ENCODE measurements at places on chromosomes 2 and 18.

DNA sequence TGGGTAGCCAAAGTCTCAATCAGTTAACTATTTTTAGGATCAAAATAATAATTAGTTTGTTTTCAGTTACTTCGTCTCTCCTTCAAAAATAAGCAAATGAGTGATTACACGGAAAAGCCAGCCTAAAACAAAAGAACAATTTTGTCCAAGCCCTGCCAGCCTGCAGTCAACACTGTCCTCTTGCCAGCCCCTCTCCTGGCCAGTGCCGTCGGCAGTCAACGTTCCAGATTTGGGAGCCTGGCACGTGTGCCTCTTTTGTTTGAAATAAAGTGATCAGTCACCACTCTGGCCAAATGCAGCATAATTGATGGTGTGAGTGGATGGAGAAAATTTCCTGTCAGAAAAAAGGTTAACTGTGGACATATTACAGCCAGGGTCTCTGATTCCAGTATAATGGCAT lies 260.6 kb upstream of the SKOR2 start:
- no peak for DNase-seq

DNA sequence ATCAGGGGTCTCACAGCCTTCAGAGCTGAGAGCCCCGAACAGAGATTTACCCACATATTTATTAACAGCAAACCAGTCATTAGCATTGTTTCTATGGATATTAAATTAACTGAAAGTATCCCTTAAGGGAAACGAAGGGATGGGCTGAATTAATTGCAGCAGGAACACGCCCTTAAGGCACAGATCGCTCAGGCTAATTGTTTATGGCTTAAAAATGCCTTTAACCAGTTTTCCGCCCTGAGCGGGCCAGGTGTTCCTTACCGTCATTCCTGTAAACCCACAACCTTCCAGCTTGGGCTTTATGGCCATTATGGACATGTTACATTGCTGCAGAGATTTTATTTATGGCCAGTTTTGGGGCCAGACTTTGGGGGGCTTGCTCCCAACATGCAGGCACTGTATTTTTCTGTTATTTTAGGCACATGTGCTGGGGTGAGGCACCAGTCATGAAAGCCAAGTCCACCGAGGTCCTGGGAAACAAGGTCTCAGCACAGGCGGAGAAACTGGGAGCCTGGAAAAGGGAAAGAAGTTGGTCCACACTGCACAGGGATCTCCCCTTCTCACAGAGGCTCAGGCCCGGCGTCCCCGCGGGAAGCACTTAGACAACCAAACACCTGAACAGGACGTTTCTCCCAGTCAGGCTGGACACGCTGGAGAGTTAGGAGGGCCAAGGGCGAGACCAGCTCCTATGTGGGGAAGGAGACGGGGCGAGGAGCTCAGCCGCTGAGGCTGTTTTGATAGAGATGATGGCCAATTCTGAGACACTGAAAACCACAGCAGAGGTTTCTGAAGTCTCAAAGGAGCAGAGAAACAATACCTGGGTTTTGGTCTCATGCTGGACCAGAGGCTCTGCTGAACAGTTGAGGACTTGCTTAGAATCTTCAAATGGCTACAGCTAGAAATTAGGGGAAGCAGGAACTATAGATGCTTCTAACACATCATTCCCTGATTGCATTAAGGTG lies 86.7 kb downstream of the TMEM18 start:
- no peak for DNase-seq

DNA sequence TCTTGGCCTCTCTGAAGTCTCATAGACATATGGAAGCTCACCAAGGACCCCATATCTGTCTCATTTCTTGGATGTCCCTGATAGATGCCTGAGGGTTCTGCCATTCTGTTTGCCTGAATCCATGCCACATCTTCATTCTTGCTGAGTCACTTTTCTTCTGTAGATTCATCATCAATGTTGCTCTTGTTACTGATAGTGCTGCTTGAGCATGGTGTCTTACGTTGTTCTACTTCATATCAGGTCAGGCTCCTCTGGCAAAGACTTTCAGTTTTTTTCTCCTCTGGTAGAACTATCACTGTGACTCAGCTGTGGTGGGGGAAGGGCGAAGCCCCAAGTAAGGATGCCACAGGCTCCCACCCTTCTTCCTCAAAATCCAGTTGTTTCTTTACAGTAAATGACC lies 885.2 kb downstream of the DCDC2C start:
- no peak for DNase-seq

DNA sequence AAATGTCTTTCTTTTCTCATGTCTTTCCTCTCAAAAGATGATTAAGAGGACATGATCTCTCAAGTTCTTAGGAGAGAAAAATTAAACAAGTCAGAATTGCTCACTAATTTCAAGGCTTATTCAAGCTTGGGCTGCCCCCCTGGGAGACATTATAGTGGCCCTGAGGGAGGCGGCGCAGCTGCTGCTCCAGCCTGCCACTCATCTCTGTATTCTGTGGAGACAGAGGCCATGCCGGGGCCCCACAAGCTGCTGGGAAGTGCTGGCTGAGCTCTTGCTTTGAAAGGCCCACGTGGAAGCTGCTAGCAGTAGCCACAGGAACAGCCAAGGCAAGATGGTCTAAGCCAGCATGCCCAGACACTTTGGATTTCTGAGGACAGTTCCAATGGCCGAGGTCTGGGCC lies 267.4 kb downstream of the LNPK start:
- DNase-seq, result no peak

- no peak for DNase-seq
Measured at GRCh38 chr18:69158944-69159343, 241.7 kb upstream of the DOK6 start.

DNA sequence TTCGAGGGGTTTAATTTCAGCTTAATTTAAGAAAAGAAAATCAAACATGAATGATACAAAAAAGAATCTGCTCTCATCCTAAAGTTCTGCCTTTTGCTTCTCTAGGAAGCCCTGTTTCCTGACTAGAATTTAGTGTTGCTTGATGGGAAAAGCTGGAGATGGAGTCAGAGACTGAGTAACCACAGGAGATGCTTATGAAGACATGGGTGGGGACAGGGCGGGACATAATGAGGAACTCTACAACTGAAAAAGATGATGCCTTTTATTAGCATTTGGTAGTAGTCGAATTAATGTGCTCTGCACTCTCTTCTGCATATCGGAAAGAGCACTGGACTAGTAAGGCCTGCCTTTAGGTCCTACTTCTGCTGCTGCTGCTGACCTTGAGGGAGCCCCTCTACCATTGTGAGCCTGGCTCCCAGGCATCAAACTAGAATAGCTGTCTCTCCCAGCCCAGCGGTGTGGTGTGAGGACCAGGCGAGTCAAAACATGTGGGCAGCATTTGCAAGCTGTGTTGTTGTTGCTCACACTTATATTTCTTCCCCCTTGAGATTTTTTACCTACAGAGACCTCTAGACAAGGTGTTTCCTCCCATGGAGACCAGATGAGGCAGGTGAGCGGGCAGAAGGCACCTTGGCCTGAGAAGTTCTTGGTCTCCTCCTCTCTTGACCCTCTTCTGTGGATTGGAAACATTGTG lies 61.5 kb downstream of the INPP4A start:
- DNase-seq, result no peak

DNA sequence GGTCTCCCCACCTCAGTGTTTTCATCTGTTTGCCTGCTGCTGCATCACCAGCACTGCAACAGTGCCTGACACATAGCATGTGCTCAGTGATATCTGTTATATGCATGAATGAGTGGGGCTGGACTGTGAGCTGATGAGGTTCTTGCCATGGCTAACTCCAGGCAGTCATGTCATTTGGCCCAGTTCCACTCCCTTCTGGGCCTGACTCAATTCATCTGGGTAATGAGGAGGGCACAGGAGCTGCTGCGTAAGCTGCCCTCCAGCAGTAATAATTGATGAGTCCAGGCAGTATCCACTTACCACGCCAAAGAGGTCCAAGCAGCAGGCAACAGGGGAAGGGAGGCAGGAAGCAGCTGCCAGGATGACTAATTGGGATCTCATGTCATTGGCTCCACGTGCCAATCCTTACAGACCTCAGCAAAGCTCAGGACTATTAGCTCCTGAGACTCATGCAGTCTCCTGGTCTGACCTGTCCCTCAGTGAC lies 34.1 kb upstream of the MAT2A start:
- no peak for DNase-seq

DNA sequence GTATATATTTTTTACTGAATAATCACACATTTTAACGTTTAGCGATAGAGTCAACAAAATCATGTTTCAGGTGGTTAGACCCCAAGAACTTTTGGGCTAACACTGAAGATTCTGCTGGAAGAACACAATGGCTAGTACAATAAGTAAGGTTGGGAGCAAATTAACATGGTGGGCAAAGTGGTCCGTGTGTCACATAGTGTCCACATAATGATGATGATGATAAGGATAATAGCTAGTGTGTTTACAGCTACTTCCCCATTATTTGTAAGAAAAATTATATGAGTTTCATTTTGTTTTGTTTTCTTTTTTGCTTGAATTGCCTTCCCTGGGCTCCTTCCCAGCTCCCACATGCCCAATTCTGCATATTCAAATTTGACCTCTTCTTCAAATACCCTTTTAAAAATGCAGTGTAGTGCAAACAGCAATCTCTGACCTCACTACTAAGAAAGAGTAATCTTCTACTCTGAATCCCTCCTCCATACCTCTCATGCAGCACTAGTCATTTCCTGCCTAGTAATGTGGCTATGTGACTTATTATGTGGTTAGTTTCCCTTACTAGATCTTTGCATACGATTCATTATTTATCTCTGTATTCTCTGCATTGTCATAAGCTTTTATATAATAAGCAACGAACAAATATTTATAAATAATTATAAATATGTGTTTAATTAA lies 16.9 kb upstream of the VPS54 start:
- no peak for DNase-seq

GRCh38 chr2:175766880-175767279 lies 235.2 kb downstream of the LNPK start:
- no peak for DNase-seq

DNA sequence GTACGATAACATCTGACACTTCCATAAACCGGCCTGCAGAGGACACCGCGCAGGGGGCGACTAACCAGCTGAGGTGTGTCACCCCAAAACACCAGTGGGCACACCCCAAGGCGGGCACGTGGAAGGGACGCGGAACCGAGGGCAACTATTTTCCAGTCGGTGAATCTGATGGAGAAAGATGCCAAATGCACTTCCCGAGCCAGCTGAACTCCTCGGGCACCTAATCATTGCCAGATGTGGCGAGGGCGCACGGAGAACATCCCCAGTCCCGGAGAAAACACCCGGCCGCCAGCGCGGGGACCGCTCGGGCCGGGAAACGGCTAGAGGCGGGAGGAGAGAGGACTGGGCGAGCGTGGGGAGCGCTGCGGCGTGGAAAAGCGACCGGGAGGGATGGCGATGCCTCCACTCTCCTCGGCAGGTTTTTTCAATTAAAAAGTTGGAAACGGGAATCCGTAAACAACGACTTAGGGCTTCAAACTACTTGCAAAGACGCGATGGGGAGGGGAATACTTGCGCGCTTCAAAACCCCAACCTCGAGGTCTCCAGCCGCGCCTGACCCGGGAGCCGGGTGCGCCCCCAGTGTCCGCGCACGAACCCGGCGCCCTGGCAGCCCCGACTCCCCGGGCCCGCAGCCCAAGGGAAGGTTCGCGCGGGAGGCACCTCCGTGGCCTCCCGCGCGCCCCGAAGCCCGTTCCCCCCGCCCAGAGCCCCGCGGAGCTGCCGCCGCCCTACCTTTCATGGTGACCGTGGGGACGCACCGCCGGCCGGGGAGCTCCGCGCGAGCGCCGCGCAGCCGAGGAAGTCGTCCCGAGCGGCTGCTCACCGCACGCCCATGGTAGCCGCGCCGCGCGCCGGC lies 497 bp downstream of the COLEC12 start:
- DNase-seq, result no peak

- DNase-seq, result no peak
Measured at GRCh38 chr2:97653874-97654273, 8.0 kb downstream of the COX5B start.

DNA sequence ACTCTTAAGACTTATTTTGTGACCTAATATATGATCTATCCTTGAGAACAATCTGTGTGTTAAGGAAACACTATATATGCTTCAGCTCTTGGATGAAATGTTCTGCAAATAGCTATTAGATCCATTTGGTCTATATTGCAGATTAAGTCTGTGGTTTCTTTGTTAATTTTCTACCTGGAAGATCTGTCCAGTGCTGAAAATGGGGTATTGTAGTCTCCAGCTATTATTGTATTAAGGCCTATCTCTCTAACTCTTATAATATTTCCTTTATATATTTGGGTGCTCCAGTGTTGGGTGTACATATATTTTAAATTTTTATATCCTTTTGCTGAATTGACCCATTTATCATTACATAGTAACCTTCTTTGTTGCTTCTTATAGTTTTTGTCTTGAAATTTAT lies 992.7 kb upstream of the CDH2 start:
- no peak for DNase-seq

GRCh38 chr18:37450434-37451132 lies 115.0 kb downstream of the CELF4 start:
- no peak for DNase-seq

- no peak for DNase-seq
Measured at GRCh38 chr2:157173740-157174184, 83.7 kb upstream of the GALNT5 start.

DNA sequence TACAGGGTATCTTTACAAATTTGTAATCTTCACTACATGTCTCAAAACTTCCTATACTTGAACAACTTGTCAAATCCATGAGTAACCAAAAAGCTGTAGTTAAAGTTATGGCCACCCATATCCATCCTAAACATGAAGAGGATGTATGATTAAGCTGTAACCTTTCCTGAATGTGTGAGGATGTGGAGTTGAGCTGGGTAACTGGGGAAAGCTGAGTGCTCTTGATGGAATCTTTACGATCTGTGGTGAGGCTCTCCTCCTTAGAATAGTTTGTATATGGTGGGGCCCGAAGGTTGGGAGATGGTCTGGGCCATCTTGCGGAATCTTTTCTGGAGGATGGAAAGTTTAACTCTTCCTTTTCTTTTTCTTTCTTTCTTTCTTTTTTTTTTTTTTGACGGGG lies 29.4 kb downstream of the DPP4 start:
- DNase-seq, result no peak

DNA sequence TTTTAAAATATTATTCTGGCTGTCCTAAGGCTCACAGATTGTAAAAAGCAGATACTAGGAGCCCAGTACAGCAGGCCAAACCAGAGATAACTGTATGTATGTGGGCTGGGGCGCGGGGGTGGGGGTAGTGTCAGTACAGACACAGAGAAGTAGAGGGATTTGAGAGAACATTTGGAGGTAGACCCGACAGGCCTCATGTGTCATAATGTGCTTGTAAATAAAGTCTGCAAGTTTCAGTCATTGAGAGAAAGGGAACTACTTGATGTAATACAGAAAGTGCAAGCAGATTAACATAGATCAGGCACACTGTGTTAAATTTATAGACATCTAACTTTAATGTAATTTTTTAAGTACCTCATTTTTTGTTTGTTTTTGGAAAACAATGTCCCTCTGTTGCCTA lies 7.4 kb upstream of the POLI start:
- DNase-seq, result no peak

GRCh38 chr18:24868760-24869237 lies 408.4 kb downstream of the HRH4 start:
- no peak for DNase-seq

- DNase-seq, result no peak
Measured at GRCh38 chr2:140589696-140590095, 1541.1 kb downstream of the LRP1B start.

DNA sequence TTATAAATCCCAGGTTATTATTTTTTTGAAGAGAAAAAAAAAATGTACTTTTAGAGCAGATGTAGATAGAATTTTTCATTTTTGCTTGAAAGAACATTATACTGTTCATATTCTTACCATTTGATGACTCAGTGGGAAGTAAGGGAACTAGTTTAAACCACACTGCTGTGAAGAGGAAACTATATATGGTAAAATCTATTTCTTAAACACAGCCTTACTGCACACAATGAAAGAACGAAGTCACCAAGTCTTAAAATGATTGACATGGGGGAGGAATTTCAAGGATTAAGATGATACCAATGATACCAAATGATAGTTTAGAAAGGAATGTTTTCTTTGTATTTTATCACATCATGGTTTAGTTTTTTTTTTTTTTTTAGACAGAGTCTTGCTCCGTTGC lies 5.0 kb downstream of the ACTR2 start:
- DNase-seq, result no peak

Data from thymus (tissue), 14 donors.